Activated CD8-positive, alpha-beta T cell treated with anti-CD3 and anti-CD28 coated beads for 36 hours (primary cell): ENCODE measurements at places on chromosomes 1 and 21. TPM values are rescaled to one million over a fixed set of nuclear protein-coding genes. Genes with fewer than 3 reads are reported as not detected.
A peak's percentile ranks its signal among the peaks of the same experiment; 100 is the strongest.

DNA sequence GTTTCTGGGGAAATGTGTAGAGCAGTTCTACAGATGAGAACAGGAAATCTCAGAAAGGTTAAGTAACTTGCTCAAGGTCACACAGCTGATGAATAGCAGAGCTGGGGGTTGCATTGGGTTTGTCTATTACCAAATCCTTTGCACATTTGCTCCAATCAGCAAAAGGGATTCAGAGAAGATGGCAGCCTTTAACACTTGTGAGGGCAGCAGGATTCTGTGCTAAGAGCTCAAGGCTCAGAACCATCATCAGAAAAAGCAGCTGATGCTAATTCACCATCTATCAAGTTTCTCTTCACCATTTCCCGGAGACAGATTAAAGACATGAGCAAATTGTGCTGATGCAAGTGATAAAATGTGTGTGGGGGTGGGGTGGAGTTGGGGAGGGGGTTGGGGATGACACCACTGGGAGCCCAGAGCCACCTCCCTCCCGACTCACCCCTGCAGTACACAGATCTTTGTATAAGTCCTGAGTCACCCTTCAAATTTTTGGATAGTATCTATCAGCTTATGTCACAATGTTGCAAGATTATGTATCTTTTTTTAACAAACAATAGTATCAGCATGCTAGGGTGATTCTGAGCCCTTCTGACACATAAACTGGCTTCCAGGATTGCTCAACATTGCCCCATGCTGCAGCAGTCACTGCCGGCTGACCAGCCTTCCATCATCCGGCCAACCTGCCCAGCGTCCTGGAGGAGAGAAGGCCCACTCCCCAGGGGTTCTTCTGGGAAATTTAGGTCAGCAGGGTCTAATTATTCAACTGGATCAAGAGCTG lies 2.8 kb upstream of the SPSB1 start:
- peaks cover 2% of the 10 kb centered on the region for H3K36me3 ChIP-seq
- H3K27me3 ChIP-seq = peaks cover 2% of the 10 kb centered on the region
- no peak overlapping the region for H3K4me3 ChIP-seq
- peak; percentile 35 for DNase-seq

PCP4 gene
- not detected for total RNA-seq

DNA sequence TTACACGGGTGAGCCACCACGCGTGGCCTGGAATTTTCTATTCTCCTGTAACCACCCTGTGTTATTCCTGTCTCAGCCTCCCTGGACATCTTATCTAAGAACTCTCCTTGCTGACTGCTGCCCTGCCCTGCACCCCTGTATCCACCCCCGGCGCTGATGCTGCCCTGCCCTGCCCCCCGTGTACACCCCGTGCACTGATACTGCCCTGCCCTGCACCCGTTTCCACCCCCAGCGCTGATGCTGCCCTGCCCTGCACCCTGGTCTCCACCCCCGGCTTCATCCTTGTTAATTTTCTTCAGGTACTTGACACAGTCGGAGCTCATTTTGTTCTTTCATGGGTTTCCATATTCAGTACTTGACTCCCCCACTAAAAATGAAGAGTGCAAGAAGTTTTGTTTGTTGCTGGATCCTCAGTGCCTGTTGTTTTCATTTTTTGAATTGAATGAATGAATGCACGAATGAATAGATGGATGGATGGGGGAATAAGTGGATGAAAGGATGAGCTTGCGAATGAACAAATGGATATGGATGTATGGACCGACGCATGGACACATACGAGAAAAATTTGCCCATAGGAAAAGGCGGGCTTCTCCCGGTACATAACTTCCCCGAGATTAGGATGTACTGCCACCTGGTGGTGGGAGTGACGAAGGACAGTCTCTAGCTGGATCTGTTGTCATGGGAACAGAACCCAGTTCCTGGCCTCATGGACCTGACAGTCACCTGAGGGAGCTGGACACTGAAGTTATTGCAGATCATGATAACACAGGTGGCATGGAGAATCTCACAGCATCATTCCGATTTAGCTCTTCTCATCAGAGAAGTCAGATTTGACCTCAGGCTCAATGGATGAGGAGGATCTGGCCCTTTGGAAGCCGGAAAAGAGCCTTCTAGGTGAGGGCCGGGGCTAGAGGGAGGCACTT lies 14.9 kb downstream of the AADACL4 start:
- peak overlapping the region; percentile 22 for H3K4me3 ChIP-seq
- peak; percentile 78 for DNase-seq
- H3K4me1 ChIP-seq = peaks cover 7% of the 10 kb centered on the region
- no peaks in the 10 kb centered on the region for H3K36me3 ChIP-seq
- peaks cover 6% of the 10 kb centered on the region for H3K27me3 ChIP-seq

DIRAS3 gene
- total RNA-seq = 0.18 TPM

ZNHIT6 gene
- 22.4 TPM for total RNA-seq

ATP1A4 gene
- not detected for total RNA-seq

DNA sequence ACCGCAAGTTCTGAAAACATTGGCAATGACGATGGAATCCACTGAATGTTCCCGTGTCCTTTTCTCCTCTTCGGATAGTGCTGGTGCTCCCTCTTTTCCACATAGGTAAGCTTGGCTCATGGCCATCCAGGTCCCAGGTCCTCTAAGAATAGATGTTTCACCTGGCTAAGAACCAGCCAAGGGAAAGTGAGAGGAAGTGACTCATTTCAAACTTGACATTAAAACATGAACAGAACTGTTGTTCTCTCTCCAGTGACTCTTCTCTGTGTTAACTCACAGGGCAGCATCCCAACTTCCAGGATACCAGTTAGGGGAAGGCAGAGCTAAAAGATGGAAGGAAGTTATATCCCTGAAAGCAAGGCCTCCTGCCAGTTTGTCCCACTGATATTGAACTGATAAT lies 493.8 kb upstream of the CHRM3 start:
- no peaks in the 10 kb centered on the region for H3K4me1 ChIP-seq
- H3K27me3 ChIP-seq = no peaks in the 10 kb centered on the region
- no peak for DNase-seq
- H3K4me3 ChIP-seq = no peak overlapping the region
